NCI-H510A (cell line): ENCODE measurements at places on chromosomes 6 and 20.

DNA sequence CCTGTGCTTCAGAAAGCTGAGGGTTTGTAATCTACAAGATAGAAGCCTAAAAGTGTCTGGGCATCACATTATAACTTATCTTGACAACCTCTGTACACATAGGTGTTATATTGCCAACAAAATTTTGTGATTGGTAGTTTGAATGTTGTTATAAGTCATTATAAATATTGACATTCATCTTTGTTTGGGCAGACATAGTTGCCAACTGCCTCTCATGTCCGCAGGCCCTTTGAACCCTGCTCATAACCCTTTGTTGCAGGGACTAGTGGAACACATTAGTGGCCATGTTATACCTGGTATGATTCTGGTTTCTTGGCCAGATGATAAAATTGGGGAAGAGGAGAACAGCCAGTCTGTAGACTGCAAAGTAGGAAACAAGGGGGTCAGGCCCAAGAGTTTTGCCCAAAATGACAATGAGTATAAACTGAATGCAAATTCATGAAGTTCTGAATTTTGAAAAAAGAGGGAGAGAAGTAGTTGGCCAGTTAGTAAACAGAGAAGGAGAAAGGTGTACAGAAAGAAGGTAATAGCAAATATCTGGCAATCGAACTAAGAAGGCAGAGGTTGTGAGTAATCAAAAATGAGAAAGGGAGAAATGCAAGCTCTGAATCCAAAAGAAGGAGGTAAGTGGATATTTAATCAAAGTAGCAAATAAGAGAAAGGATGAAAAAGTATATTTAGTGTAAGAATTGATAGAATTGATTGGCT is 21.6 kb upstream of the LMBRD1 start:
- no peak for DNase-seq

- no peak for DNase-seq
Observed at GRCh38 chr6:1337791-1338190, 25.9 kb downstream of the FOXQ1 start.

DNA sequence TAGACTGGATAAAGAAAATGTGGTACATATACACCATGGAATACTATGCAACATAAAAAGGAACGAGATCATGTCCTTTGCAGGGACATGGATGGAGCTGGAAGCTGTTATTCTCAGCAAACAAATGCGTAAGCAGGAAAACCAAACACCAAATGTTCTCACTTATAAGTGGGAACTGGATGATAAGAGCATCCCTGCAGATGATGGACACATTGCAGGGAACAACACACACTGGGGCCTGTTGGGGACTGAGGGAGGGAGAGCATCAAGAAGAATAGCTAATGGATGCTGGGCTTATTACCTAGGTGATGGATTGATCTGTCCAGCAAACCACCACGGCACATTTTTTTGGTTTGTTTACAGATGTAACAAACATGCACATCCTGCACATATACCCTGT is 470.5 kb upstream of the CITED2 start:
- no peak for DNase-seq

DNA sequence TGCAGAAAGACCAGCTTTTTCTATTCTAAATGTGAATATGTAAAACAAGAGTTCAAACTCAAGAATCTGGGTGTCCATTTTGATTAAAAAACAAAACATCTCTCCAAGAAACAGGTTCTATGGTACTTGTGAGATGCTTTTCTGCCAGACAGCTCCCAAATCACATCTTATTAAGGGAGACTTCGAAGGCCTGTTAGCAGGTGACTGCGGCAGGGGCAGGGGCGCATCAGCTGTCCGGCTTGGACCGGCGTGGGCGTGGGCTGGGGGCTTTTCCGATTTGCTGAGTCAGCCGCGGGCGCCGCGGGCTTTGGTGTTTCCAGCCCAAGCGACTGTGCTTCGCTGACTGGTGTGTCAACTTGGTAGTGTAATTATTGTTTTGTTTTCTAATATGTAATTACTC is 32.6 kb downstream of the TFAP2A start:
- no peak for DNase-seq

- no peak for DNase-seq
Observed at GRCh38 chr6:166019214-166019613, 148.4 kb downstream of the TBXT start.

- no peak for DNase-seq
Observed at GRCh38 chr6:9140951-9141460, 705.7 kb upstream of the SLC35B3 start.

DNA sequence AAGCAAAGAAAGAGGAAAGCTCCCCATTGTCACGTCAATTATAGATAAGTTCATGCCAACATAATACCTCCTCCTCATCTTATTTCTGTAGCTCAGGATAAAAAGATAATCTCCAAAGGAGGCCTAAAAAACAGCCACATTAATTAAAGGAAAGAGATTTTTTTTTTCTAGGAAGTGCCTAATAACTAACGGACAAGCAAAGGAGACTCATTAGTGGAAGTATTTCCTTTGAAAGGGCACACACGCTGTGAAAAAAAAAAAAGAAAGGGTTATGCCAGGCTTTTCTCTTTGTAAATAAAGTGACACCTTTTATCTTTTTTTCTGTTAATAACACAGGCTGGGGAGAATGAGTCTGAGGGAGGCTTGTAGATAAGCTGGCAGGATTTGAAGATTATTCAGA is 55.7 kb downstream of the PCSK2 start:
- DNase-seq = no peak

GRCh38 chr6:112470376-112470775 is 123.2 kb downstream of the RFPL4B start:
- DNase-seq = no peak

- DNase-seq = no peak
Observed at GRCh38 chr6:154468760-154469159, 41.7 kb downstream of the CNKSR3 start.

DNA sequence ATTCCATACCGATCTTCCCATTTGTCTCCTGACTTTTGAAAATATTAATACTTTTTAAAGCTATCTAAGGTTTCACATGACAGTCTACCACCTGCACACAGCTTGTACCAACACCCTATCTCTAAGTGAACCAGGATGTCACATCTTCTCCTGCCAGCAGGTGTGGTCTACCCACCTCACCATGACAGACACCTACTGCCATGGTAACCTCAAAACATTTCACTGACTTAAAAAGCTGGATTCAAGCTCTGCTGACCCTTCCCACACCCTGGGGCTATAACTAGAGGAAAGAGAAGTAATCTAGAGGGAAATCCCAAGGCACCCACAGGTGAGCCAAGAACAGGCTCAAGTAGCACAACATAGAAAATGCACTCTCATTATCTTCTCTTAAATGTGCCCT is 1.2 kb downstream of the SLC17A3 start:
- no peak for DNase-seq

DNA sequence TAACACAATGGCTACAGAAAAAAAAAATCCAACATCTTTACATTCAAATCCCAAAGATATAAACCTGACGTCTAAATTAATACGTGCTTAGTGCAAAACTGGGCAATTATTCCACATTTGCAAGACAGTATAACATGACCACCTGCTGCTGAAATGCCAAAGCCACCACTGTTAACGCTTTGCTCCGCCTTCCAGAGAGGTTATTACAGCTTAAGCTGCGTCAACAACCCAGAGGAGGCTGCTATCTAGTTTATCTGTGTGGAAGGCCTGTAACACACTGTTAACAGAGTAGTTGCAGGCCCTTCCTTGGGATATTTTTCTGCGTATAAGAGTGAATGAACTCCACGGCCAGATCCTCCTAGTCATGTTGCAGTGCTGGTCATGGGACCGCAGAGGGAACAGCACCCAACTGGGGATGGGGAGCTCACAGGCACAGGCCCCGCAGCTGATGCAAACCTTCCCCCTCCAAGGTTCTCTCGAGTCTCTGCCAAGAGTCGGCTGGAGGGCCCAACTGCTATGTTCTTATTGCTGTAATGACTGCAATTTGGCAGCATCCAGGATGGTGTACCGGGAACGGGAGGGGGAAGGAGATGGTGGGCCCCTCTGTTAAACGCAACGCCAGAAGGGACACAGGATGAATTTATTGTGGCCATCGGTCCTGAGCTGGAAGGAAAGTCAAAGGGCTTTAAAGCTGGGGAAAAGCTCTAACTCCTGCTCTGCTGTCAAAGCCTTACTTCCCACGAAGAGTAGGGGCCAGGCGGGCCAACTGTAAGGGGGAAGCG is 993 bp upstream of the NCOA7 start:
- DNase-seq = peak; percentile 33

GRCh38 chr20:57618091-57618763 is 2.0 kb downstream of the ZBP1 start:
- no peak for DNase-seq

DNA sequence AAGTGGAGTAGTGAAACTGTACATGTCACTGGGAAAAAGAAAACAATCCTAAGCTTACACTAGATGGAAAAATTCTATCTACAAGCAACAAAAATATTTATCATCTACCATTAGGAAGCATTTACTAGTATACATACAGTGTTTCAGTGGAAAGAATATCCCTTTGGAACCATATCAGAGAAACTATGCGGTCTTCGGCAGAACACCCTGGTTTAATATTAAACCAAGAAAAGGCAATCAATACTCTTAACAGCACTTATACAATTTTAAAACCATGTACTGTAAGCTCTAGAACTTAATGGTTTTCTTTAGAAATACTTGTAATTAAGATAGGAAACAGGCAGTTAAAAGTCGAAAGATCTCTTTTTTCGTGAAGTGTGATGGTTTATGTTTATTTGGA is 32.3 kb downstream of the GCLC start:
- no peak for DNase-seq

- no peak for DNase-seq
Observed at GRCh38 chr6:106820412-106820852, 154.1 kb downstream of the CD24 start.

- no peak for DNase-seq
Observed at GRCh38 chr6:95576218-95576997, 927 bp upstream of the MANEA start.

- peak; percentile 18 for DNase-seq
Observed at GRCh38 chr6:46407776-46408530, 83.3 kb downstream of the RCAN2 start.

GRCh38 chr6:84357631-84358030 is 130.2 kb upstream of the CEP162 start:
- no peak for DNase-seq

- no peak for DNase-seq
Observed at GRCh38 chr6:159108426-159108985, 60.7 kb upstream of the FNDC1 start.

DNA sequence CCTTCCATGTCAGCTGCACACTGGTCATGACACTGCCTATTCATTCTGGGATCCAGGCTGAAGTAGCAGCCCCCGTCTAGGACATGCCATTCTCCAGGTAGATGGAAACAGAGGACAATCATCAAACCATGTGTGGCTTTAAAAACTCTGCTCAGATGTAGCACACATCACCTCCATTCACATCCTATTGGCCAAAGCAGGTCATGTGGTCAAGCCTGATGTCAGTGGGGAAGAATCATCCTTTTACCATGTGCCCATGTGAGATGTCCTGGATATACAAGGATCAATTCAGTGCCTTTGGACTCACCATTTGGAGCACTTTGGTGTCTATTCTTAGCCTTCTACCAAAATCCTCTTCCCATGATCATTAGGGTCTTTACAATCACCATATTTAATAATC is 99.5 kb downstream of the CDC5L start:
- DNase-seq = no peak

DNA sequence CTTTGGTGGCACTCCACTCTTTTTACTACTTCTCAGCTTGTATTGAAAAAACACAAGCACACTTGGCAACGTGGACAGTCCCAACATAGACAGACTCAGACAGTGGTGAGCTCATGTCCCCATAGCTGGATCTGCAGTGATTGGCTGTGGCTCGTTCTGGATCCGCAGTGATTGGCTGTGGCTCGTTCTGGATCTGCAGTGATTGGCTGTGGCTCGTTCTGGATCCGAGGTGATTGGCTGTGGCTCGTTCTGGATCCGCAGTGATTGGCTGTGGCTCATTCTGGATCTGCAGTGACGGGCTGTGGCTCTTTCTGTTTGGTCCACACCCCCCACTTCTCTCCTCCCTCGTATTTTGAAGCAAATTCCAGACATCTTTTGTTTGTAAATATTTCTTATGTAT is 28.0 kb downstream of the OSBPL2 start:
- DNase-seq = no peak

DNA sequence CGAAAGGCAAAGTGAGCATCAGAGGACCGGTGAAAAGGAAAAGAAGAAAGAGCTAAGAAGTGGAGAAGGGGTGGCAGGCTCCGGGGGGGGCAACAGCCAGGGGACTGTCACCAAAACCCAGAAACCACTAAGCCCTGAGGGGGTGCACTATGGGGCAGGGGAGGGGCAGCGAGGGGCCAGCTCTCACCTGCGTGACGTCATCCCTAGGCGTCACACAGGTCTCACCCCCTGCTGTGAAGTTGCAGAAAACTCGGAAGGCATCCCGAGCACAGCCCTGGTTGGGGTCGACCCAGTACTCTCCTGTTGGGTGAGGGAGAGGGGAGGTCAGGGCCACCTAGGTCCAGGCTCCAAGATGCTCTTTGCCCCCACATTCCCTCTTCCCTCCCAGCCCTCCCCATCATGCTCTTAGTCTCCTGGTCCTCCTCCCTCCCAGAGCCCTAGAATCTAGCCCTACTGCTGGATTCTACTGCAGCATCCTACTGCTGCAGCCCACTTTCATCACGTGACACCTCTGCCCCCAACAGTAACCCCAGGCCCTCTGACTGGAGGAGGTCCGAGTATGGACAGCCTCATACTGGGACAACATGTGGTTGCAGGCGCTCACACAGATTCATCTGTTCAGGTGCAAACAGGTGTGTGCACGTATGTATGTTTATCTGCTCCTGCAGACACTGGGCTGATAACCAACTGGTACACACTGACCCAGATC is 27.4 kb downstream of the COL11A2 start:
- DNase-seq = no peak

DNA sequence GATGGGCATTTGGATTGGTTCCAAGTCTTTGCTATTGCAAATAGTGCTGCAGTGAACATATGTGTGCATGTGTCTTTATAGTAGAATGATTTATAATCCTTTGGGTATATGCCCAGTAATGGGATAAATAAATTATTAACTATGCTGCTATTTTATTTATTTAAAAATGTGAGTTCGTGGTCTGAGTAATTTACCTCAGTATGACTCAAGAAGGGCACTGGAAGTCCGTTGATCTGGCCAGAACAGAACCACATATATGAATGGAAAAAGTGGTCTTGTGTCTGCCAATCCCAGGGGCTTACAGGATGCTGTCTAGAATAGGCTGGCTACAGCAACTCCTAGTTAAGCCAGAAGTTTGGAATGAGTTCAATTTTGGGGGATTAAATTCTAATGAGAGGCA is 27.6 kb upstream of the HLA-C start:
- no peak for DNase-seq

GRCh38 chr6:110944681-110945151 is 13.8 kb upstream of the GTF3C6 start:
- DNase-seq = no peak

DNA sequence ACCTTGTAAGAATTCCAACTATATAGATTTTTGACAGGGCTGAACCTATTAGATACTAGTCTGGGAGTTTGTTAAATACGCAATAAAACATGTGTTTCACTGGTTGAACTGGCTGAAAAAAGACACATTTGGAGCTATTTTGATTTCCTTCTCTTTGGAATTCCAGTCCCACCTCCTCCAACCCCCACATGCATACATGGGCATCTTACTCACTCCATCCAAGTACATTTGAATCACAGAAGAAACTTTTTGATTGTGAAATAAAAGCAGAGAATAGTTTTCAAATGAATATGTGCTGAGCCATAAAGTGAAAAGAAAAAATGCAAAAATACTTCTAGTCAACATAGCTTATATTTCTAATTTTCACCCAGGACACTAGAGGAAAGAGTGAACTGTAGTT is 33.9 kb upstream of the STXBP5 start:
- DNase-seq = no peak
